GF-D8 (cell line): ENCODE measurements at places on chromosomes 3 and 15.

DNA sequence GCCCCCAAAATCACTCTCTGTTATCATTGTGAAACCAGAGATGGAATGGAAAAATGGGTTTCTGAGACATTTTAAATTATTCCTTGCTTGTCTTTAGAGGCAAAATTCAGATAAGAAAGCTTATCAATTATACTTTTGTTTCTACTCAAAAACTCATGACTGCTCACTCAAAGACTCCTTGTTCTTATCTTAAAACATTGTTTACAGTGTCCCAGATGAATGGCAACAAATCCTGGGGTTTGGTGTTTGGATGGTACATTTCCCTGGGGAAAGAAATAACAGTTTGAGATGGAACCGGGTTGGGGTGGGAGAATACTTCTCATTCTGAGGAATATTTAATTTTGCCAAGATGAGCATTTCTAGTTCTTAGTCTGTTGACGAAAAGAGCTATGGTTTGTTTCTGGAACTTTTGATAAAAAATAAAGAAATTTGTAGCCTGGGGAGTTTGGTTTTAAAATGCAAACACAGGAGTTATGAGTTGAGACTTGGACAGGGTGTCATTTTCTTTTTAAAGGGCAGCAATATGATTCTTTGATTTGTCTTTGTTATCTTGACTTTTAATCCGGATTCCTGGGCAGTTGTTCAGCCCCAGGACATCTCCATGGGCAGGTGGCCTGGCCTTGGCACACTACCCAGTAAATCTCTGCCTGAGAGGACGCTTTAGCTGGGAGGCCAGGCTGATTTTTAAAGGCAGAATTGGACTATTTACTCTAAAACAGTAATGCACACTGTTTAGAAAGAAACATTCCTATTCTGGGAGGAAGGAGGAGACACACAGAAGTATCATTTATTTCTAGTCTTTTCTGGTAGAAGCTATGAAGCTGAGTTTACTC, 32.4 kb downstream of the BTD start:
- no peak for DNase-seq

- no peak for DNase-seq
These were observed 38.4 kb upstream of the SLC25A36 start for GRCh38 chr3:140903196-140903595.

- DNase-seq: no peak
These were observed 31.7 kb downstream of the HGD start for GRCh38 chr3:120650311-120650710.

- no peak for DNase-seq
These were observed 159.2 kb downstream of the ZPLD1 start for GRCh38 chr3:102593812-102594602.

- DNase-seq: no peak
These were observed 242.6 kb upstream of the TOPAZ1 start for GRCh38 chr3:43998836-43999727.

DNA sequence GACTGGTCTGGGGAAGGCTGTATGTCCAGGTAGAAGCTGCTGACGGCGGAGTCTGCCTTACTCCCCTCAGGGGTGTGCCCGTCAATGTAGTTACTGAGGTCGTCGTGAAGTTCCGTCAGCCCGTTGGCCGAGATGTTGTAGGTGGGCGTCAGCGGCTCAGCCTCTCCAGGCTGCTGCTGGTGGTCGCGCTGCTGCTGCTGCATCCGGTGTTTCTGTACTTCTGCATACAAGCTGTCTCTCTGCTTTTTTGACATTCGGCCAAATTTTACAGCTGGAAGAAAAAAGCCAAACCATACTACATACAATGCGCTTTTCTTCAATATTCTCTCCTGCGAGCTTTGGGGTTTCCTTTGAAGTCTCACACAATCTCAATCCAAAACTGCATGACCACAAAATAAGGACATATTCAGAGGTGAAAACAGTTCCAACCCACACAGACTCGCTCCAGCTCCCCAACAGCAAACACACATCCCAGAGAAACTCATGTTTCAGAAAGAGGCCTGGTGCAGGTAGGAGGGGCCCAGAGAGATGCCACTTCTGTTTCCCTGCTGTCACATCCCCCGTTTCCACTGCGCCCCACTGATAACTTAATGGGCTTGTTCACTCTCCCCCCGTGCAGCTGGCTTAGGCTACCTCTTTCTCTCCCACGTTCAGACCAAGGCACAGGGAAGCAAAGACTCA, 32.5 kb upstream of the ICE2 start:
- DNase-seq: no peak

- no peak for DNase-seq
These were observed 61.2 kb downstream of the TSC22D2 start for GRCh38 chr3:150469031-150469930.

DNA sequence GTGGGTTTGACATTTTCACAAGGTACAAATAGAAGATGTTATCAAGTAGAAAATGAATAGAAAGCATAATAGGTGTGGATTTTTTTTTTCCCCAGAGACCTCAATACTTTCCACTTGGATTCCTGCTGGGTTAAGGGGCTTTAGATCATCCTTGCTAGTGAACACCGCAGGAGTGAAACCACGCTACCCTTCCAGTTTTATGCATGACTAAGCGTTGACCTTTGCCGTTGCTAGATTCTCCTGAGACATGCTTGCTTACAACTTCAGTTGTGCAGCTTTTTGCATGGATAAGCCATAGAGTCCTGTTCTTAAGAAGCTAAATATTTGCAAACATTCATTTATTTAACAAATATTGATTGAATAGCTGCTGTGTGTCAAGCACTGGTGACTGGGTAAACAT, 299.7 kb upstream of the LMCD1 start:
- no peak for DNase-seq

DNA sequence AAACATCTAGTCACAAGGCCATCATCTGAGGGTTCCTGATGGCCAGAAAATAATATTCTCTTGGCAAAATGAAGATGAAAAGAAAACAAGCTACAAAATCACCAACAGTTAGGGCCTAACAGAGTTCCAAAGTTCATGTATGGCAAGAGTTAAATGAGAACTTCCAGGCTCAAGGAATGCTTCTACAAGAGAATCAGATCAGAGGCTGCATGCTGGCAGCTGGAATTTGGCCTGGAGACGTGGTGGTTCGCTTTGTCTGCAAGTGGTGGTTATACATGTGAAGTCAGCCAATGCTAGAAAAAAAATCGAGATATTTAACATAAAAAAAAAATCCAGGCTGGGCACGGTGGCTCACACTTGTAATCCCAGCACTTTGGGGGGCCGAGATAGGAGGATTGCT, 5.6 kb downstream of the SIAH2 start:
- DNase-seq: no peak

DNA sequence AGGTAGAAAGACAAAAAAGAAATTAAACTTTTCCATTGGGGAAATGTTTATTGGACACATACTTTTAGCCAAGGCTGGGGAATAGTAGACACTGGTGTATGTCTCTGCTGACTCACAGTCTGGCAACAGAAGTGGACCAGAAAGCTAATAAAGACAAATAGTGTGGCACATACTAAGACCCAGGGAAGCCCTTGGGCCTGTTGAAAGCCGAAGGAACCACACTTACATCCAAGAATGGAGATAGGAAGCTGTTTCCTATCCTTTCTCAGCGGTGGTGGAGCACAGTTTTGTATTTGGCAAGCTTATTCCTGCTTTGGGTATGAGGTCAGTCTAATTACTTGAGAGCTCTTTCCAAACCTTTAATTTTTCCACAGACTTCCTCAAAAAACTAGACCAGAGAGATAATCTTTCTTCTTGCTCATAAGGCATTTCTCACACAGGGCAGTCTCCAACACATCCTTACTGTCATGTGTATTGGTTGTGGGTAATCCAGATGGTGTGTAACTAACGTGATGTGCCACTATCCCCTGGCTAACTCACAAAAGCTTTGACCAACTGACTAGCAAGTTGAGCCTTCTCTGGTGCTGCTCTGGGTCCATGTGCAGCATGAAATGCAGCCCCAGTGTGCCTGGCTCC, 279.1 kb upstream of the IGF1R start:
- no peak for DNase-seq
